ENCODE measurements at places on chromosomes 11 and 22.

DNA sequence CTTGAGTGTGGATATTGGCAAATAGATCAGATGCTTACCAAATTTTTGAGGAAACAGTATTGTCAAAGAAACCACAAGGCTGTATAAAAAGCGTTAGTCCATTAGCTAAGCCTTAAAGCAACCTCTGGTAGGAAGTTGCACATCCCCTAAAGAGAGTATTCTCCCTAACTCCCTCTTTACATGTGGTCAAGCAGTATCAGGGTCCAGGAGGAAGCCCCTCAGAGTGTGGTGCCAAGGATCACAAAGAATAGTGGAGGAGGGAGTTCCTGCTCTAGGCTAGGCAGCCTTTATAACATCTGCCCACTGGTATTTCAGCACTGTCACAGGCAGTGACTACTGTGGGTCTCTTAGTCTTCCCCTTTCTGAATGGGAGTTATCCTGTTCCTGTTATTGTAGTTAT is 18.8 kb upstream of the AMPD3 start:
- DNase-seq = peak; percentile 66

DNA sequence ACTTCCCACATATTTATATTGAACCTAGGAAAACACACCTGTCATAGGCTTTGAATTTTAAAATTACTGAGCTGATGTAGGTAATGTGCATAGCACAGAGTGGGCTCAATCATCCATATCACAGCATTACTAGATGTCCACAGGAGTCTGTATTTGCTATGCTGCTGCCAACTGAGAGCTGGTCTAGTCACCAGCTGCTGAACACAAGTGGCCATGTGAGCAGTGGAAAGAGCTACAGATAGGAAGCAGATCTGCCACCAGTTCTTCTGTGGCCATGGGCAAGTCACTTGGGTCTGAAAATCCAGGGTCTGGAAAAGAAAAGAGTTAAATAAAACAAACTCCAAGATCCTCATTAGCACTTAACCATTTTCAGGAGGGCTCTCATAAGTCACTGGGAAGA is 91.8 kb downstream of the APIP start:
- DNase-seq = no peak

- DNase-seq = no peak
These were observed 10.6 kb downstream of the PLET1 start for GRCh38 chr11:112249871-112250610.

DNA sequence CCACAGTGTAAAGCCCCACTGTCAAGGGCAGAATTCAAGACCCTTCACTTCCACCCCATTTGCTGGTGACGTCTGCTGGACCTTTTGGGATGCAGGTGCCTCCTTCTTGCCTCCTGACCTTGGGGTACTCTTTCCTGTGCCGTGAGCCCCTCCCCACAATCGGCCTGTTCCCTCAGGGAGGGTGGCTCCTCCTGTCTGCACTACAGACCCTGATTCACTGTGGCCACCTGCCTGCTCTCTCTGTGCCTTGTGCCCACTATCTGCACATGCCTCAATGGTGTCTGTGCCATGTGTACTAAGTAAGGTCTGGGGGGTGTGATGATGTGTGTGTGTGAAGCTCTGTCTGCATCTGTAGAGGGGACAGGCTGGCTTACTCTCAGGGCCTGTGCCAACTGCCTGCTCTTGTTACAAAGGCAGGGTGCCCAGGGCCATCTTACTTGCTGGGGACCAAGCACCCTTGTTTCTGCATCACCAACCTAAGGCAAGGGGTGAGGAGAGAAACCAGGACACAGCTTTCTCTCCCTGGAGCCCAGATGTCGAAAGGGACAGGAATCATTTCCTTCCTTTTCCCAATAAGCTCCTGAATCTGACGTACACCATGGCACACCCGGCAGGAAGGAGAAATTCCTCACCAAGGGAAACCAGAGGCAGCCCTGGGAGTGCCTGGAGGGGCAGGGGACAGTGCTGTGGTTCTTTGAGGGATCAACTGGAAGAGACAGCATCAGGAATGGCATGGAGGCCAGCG is 3.7 kb downstream of the PPM1F start:
- DNase-seq = no peak

- DNase-seq = no peak
These were observed 9.8 kb downstream of the PAX6 start for GRCh38 chr11:31801298-31801702.

GRCh38 chr11:65922565-65922964 is 3.3 kb downstream of the DRAP1 start:
- no peak for DNase-seq

DNA sequence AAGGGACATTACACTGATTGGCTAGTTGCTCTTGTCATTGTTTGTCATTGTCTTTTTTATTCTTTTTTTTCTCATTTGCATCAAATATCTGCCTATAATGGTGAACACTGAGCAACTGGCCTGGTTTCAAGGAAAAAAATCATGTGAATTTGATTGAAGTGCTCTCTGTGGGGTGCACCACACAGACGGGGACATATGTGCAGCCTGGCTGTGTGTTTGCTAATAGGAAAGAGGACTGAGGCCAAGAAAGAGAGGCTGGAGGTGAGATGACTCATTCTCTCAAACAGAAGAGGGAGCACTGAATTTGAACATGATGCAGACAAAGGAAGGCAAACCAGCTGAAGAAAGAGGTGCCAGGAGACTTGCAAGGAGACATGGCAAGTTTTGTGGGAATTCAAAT is 684.9 kb upstream of the CCDC90B start:
- DNase-seq = no peak

DNA sequence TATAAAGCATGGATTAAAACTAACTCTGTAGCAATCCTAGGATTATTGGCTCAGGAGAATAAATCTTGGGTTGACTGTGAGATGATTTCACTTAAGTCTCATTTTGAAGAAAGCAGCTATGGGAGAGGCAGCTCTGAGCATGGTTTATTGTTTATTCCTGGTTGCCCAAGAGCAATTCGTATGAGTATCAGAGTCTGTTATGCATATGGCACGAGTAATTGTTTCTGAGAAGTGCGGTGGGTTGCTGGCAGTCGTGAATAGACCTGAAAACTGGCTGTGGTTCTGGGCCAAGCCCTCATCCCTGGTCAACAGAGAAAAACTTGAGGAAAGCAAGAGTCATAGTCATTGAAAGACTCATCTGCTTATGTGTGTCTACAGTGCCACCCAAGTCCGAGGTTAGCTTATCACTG is 26.8 kb downstream of the DIXDC1 start:
- no peak for DNase-seq

GRCh38 chr11:16853859-16854258 is 115.4 kb downstream of the C11orf58 start:
- no peak for DNase-seq

DNA sequence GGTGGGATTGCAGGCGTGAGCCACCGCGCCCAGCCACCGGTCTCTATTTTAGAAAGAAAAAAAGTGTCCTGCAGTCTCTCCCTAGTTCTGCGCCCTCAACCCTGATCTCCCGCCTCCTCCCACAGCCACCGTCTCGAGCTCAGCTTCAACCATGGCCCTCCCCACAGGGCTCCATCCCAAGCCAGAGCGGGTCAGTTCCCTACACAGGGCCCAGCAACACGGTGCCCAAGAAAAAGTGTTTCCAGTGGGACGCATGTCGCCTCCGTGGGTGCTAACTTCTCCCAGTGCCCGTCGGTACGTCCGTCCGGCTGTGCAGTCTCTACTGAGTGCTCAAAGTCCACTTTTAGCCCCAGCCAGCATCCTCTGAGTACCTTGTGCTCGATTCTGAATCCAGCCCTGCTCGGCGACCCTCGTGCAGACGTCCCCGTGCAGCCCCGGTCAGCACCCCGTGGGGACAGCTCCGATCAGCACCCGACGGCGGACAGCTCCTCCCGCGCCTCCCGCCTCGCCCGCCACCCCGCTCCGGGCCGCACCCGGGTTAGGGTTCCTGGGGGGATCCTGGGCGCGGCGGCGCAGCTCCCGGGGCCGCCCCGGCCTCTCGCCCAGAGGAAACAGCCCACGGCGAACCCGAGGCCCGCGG is 657 bp upstream of the MAPK8IP2 start:
- no peak for DNase-seq

DNA sequence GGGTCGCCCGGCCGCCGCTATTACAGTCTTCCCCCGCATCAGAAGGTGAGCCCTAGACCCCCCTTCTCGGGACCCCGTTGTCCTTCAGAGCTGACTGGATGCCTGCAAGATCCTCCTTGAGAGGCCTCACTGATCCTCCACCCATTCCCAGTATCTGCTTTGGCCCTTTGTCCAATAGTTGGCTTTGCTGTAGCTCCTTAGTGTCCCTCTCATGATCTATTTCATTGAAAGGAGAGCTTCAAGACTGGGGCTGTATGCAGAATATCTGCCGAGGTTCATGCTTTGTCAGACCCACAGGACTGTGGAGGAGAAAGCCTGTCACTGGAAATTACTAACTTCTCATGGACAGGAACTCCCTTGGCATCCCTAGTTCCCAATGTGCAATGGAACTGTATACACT is 499 bp downstream of the DLAT start:
- DNase-seq = no peak

DNA sequence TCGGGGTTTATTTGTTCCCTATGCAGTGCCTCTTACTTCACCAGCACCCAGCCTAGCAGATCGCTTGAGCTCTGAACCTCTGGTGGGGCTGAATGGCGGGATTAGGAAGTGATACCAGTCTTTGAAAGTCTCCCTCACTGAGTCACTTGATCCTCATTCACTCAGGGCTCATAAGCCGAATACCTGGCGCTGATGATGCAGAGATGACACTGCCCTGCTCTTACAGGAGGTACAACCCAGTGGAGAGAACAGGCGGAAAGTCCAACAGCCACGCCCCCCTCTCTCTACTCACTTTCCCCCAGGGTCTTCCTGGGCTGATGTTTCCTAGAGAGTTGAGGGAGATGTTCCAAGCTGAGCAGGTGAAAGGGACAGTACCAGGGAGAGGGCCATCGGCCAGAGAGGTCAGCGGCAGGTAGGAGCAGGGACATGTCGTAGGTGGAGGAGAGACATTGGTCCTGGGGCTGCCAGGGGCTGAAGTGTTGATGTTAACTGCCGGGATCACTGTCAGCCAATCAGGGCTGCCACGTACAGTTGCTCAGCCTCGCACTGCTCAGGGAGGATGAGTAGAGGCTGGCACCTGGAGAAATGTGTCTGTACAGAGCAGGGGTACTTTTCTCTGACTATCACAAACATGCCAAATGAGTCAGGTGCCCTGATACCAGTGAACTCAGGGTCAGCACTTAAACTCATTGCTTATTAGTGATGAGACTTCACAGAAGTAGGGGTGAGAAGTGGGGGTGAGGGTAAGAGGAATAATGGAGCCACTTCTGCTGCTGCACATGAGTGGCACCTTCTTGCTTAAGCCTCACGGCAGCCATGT is 9.9 kb upstream of the APOBEC3A start:
- DNase-seq = no peak

GRCh38 chr11:37533087-37533486 is 935.1 kb upstream of the RAG2 start:
- DNase-seq = no peak

- peak; percentile 34 for DNase-seq
These were observed 6.0 kb upstream of the MAPK11 start for GRCh38 chr22:50276143-50276542.

- no peak for DNase-seq
These were observed 37.2 kb downstream of the BMAL1 start for GRCh38 chr11:13314676-13315394.

DNA sequence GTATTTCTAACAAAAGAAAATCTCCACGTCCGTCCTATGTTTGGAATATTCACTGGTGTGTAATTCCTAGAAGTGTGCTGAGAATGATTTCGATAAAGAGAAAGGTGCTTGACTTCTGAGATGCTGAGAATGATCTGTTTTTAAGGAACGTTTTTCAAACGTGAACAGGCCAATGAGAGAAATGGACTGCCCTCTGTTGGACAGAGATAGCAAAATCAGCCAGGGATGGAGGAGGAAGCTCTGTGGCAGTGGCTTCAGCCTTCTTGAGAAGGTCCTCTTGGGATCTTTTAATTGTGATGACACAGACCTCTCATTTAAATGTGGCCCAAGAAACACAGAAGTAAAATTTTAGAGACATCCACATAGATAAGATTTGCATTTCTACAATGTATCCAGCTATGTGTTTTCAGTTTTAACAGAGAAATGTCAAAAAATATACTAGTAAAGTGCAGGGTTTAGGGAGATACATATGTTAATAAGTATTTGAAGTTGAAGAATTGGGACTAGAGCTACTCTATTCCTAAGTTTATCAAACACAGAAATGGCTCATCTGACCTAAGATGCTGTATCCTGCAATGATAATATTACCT is 84.0 kb upstream of the RCN1 start:
- no peak for DNase-seq

DNA sequence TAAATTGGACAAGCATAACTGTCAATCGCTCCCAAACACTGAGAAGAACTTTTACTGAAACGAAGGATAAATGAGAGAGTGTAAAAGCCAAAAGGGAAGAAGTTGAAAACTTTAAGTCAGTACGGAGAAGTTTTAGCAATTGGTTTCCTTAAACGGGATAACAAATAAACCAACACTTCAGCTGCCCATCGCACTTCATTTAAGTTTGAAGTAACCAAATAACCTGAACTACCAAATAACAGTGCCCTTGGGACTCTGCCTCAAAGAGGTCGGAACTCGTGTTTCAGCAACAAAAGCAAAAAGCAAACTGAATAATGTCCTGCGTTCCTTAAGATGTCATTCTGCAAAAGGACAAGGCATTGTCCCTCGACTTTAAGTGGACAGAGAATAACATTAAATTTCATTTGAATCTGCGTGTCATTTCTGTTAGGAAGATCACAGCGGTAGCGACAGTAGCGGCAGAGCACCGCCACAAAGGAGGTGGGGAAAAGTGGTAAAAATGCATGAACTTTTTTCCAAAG is 127.0 kb upstream of the C11orf58 start:
- no peak for DNase-seq

GRCh38 chr11:64559351-64560138 is 31.5 kb upstream of the SLC22A12 start:
- DNase-seq = no peak

DNA sequence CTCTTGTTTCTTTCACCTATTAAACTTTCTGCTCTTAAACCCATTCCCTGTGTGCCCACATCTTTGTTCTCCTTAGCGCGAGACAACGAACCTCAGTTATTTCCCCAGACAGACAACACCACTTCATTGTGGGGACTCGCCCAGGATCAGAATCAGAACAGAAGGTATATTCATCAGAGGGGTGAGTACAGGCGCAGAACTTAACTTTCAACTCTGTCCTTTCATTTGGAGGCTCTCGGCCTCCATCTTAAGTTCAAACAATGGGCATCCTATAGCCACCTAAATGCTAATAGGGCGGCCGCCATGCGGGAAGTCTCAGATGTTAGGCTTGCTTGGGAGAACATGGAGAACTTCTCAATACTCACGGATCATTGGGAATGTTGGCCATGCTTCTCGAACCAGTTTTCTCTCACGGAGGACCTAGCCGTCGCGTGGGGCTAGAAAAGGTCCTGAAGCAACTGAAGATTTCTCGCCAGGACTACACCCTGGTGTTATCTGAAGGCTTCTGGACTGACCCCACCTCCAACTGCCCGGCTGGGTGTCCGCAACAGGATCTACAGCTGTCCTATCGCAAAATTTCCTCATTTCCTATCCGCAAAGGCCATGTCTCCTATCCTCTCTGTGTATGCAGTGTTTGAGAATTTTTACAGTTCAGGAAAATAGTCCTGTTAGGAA is 13.4 kb upstream of the HYLS1 start:
- DNase-seq = no peak

GRCh38 chr11:121659811-121660210 is 207.0 kb upstream of the SORL1-AS1 start:
- no peak for DNase-seq

All from bone marrow (tissue), 2 donors.